HFF-Myc (cell line): ENCODE measurements at places on chromosomes 11 and 22.

DNA sequence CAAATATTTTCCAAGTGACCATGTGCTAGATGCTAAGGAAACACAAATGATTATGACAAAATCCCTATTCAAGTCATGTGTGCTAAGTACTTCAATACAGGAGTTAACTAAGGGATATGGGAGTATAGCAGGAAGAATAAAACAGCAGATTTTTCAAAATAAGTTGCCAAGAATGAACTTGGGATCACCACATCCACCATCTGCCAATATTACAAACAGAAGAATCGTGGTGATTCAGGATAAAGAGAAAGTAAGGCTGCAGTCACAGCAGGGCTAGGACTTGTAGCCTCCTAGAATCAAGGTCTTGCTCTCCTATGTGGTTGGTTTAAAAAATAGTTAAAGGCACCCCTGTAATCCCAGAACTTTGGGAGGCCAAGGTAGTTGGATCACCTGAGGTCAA is 34.3 kb downstream of the MRTFA start:
- no peak for DNase-seq

GRCh38 chr11:16909359-16910035 is 104.7 kb downstream of the PLEKHA7 start:
- no peak for DNase-seq

DNA sequence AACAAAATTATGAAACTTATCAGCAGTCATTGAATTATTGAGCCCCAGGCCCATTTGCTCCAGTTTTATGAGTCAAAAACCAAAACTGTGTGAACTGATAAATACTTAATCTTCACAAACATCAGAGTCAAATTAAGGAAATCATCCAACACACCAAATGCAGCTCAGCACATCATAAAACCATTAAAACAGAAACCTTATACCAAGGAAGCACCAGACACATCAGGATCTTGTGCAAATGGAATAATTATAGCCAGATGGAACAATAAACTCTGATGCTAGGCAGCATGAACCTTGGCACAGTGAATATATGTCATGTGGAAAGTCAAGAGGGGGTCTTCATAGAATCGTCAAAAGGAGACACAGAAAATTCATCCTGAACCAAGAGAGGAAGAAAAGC is 410.7 kb upstream of the API5 start:
- DNase-seq: no peak

- no peak for DNase-seq
Observed at GRCh38 chr11:76542436-76542835, 97.6 kb downstream of the EMSY start.

GRCh38 chr11:104361975-104362374 is 198.0 kb upstream of the PDGFD start:
- DNase-seq: no peak

DNA sequence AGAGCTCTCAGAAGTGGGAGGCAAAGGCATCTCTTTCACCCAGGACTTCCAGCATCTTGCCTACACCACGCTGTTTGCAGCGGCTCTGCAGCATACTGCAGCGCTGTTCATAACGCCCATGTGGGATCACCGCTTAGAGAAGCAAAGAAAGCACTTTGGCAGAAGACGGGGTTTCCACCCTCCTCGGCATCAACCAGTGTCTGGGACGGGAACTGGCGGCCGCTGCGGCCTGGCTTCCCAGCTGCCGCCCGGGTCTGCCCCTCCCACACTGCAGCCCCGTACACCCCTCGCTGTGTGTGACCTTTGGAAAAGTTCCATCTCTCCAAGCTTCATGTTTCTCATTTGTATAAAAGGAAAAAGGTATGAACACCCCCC is 545 bp upstream of the TIRAP start:
- no peak for DNase-seq

GRCh38 chr11:95925011-95925410 is 1.1 kb upstream of the MTMR2 start:
- DNase-seq: no peak

GRCh38 chr11:106409222-106409621 is 331.8 kb downstream of the AASDHPPT start:
- no peak for DNase-seq
